ENCODE measurements at places on chromosomes 12 and 14. TPM values are rescaled to one million over a fixed set of nuclear protein-coding genes. Genes with fewer than 3 reads are reported as not detected.

GRCh38 chr12:104216521-104216924 is 944 bp downstream of the TXNRD1 start:
- no peak for DNase-seq

DNA sequence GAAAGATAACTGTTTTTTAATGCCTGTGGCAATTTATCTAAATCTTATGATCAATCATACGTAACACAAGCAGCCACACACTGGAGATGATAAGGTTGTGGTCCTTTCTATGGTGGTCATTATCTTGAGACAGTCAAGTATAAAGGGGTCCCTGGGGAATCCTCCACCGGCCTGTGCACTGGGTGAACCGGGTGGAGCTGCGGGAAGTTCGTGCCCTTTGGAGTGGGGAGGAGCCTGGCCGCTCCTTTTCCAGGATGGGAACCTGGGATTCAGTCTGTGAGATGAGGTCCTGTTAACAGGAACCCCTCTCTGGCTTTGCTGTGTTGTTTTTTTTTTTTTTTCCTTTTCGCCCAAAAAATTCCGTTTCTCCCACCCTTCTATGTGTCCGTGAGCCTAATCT is 167.5 kb upstream of the RPL10L start:
- no peak for DNase-seq

DNA sequence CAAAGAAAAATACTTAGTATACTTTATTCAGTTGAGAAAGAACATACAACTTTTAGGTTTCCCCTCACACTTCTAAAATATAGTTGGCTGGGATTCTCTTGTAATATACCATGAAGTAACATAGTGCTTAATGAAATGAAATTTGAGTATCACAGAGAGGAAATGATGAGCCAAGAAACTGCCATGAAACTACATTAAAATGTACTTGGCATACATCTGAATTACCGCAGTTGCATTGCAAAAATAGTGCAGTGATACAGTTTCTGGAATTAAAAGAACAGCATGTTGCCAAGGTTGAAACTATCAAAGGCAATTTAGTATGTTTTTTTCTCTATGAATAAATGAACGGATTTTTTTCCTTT is 389.2 kb downstream of the TMEM117 start:
- no peak for DNase-seq

- no peak for DNase-seq
Observed at GRCh38 chr14:27587103-27587502, 989.3 kb upstream of the NOVA1 start.

Gene OTOGL
- total RNA-seq, result 0.36 TPM

Gene ENDOU
- 2.7 TPM for total RNA-seq

Gene TMPRSS12
- not detected for total RNA-seq

DNA sequence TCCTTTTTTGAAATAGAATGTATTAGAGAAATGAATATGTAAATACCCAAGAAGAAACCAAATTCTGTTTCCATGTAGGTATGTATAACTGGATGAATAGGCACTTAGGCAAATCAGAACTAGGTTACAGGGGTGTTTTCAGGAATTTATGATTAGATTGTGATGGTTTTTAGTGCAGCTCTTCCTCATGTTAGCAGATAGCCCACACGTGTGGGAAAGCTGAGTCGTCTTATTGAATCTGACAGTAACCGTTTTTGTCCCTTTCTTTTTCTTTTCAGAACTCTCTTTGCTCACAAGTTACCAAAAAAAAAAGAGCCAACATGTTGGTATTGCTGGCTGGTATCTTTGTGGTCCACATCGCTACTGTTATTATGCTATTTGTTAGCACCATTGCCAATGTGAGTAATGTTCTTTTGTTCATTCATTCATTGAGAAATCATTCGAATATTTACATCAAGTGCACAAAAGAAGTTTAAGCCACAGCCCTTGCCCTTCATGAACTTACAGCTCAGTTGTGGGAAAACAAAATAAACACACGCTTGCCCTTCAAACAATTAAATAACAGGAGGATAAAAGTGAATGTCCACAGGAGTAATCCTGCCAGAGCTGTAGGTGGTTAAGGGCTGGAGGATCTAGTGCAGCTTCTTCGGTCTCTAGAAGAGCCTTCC is 14.8 kb downstream of the EMP1 start:
- DNase-seq, result no peak
